ENCODE measurements at places on chromosomes 7 and 10.

- no peak for DNase-seq
These were observed 7.4 kb downstream of the ADCYAP1R1 start for GRCh38 chr7:31059551-31059950.

DNA sequence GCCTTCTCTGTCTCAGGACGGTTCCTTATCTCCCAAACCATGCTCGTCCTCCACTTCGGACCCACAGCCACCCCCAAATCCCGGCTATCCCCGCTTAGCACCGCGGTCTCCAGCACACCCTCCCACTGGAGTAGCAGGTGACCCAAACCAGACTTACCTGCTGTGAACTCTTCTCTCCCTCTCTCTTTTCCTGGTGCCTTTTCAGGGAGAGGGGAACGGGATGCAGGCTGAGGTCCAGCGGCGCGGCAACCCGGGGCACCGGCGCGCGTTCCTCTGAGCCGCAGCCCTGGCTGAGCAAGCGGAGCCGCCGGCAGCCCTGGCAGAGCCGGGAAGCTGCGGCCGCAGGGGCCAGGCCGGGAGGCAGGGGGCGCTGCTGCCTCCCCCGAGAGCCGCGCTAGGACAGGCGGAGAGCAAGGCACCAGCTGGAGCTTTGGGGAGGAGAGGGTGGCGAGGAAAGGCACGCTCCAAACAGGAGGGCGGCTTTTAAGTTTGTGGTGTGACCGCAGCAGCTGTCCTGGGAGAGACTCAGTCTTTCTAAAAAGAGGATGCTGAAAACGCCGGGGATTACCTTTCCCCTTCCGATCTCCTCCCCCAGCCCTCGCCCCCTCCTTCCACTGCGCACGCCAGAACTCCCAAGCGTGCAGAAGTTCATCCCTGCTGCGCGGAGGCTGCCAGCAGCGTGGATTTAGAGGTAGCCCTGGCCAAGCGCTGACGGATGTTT is at the start of gene SEMA3D:
TSS of gene SEMA3D (minus strand) at position 536 of the 721 bp plus-strand sequence. CDS start 65,165 bp downstream, outside the sequence.
- DNase-seq: peak; percentile 95

DNA sequence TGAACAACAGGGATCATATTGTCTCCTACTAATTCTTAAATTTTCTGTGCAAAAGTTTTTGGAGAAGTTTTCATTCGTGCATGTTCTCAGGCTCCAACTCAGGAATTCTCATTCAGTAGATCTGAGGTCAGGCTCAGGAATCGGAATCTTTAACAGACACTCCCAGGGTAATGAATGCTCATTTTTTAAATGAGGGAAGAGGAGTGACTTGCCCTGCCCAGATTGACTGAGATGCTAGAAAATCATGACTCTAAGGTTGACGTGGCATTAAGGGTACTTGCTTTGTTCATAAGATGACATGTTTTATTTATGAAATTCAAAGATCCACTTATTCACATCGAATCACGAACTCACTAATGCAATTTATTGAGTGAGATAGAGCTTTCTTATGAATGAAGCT is 196.6 kb upstream of the NPVF start:
- DNase-seq: no peak

DNA sequence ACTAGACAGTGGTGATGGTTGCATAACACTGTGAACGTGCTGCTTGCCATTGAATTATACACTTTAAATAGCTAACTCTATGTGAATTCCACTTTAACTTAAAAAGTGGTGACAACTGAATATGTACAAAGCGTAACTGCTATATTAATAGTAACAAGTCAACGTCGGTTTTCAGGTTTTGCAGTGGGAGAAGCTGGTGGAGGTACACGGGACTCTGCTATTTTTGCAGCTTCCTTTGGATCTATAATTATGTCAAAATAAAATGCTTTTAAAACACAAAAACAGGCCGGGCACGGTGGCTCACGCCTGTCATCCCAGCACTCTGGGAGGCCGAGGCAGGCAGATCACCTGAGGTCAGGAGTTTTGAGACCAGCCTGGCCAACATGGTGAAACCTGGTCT is 21.0 kb downstream of the AP5Z1 start:
- DNase-seq: no peak

DNA sequence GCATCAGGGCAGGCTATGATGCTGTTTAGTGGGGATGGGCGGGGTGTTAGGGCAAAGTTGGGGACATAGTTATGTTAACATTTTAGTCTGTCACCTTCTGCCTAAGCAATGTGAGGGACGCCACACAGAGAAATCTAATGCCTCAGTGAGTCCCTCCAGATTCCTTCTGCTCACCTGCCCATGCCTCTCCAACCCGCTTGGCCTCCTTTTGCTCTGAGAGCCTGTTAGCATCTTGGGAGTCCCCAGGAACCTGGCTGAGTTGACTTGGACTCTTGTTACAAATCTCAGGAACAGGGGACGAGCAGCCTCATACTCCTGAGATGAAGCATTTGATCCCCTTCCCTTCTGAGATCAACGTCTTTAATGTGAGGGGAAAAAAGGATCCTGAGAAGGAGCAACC is 336.8 kb downstream of the CCSER2 start:
- DNase-seq: no peak

- no peak for DNase-seq
These were observed 90.1 kb downstream of the CYP51A1 start for GRCh38 chr7:92044148-92044547.

- DNase-seq: no peak
These were observed 40.8 kb downstream of the INPP5A start for GRCh38 chr10:132578287-132578951.

DNA sequence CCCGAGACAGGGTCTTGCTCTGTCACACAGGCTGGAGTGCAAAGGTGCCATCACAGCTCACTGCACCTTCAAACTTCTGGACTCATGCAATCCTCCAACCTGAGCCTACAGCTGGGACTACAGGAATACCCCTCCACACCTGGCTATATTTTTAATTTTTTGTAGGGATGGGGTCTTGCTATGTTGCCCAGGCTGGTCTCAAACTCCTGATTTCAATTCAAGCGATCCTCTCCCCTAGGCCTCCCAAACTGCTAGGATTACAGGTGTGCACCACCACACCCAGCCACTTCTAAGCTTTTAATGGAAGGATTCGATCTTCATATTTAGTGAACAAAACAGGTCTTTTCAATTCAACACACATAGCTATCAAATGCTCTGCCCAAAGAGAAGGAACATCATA is 29.7 kb downstream of the FZD9 start:
- no peak for DNase-seq

DNA sequence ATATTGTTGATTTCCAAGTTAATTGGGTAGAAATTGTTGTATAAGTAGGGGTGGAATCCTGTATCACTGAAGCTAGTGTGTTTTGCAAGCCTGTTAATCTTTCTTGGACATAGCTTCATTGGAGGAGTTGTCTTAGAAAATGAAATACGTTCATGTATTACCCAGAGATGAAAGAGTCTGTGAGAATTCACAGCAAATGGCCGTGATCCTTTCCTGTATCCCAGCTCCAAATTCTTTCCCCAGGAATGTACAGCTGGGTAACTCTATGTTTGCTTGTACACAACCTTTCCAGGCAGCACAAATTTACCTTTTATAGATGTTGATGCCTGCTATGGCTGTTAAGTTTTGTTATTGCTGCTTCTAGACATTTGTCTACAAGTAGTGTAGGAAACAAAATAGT is 18.7 kb downstream of the MYPN start:
- no peak for DNase-seq

DNA sequence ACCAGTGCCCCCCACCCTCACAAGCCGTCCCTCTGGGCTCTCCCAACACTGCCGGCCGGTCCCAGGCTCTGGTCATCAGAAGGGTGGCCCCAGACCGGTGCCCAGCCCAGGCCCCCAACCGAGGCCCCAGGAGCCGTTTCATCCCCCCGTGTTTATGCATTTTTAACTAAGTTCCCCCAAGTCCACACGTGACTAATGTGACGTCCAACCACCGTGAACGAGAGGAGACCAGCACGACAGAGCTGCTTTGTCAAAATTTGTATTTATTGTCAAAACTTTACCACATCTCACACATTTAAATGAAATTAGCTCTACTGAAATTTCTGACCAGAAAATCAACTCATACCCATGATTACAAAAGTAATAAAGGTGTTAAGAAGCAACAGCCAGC is 8.6 kb downstream of the VENTX start:
- no peak for DNase-seq

- no peak for DNase-seq
These were observed 291.8 kb downstream of the AHR start for GRCh38 chr7:17590221-17590620.

GRCh38 chr7:134827889-134828288 is 48.5 kb downstream of the CALD1 start:
- DNase-seq: peak; percentile 60

GRCh38 chr10:118047157-118047719 is 497 bp upstream of the RAB11FIP2 start:
- no peak for DNase-seq

DNA sequence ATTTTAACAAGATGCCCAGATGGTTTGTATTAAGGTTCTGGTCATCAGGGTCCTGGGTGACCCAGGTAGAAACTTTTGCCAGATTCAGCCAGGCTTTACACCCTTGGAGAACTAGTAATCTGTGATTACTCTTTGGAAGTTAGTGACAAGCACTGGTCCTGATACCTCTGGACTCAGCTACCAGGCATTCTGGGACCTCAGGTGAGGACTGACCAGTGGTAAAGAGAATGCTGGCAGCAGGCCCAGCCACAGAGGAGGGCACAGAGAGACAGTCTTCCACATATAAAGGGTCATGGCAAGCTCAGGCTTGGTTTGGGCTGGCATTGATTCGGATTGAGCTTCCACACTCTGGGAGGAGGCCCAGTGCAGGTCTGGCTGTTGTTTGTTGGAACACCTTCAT is 112.0 kb upstream of the CHST15 start:
- no peak for DNase-seq

DNA sequence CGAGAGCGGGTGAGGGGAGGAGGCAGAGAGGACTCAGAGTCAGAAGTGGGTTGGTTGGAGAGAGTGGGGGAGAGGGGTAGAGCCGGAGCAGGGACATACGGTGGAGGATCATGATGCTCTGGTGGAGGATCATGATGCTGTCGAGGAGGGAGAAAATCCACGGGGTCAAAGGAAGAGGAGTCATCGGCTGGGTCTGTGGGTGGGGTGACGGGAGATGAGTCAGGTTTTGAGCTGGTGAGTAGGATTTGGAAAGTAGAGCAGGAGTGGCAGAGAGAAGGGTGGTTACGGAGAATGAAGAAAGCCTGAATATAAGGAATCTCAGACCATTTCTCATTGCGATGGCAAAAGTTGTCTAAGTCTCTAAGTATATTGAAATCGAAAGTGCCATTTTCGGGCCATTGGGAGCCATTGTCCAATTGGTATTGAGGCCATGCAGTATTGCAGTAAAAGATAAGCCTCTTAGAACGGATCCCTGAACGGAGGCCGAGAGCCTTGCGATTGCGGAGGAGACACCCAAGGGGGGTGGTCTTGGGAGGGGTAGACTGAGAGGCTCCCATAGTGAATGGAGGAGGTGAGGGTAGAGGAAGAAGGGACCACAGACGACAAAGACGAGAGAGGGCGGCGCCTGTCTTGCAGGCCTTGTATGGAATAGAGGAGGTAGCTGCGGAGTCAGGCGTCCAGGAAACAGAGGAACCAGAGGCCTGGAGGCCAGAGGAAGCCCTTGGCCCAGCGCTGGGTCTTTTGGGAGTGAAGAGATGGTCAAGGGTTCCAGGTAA is 23.8 kb downstream of the SCIN start:
- no peak for DNase-seq

DNA sequence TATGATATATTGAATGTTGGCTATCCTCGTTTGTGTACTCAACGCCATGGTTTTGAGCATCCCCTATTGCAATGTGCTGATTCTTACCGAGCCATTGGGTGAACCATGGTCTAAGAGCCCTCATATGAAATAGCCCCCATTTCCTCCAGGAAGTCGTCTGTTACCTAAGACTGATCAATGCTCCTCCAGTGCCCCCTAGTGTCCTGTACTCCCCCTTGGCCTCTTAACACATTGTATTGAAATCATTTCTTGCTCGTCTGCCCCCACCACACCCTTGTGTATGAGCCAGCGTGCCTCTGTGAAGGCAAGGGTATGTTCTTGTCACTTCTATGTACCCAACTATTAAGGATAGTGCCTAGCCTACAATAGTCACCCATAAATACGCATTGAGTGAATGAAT is 11.2 kb upstream of the SLC35B4 start:
- DNase-seq: peak; percentile 47

Data from adipocyte (in vitro differentiated cells).